ENCODE measurements at places on chromosomes 7 and 10. TPM values are rescaled to one million over a fixed set of nuclear protein-coding genes. Genes with fewer than 3 reads are reported as not detected.

The OGDHL gene
- total RNA-seq, result 0.33 TPM

The LRRC18 gene
- not detected for total RNA-seq

The RSPH10B2 gene
- 0.19 TPM for total RNA-seq

The SPOCK2 gene
- total RNA-seq, result 6.6 TPM

The PRR15 gene
- 0.17 TPM for total RNA-seq

The CD36 gene
- total RNA-seq, result 171 TPM

The SRRM3 gene
- total RNA-seq, result 2.2 TPM

The GFRA1 gene
- 51.3 TPM for total RNA-seq

The DEPP1 gene
- 174 TPM for total RNA-seq

The NEUROD6 gene
- not detected for total RNA-seq

Measured in dermis blood vessel endothelial cell (primary cell).